Activated CD4-positive, alpha-beta T cell treated with anti-CD3 and anti-CD28 coated beads, Interleukin-2, amount 50 U/mL, for 1 hour (primary cell): ENCODE measurements at places on chromosomes 3 and 15.

- DNase-seq: no peak
These were observed 239.2 kb upstream of the UMPS start for GRCh38 chr3:124491098-124491497.

- DNase-seq: no peak
These were observed 196.8 kb upstream of the MBNL1 start for GRCh38 chr3:152071924-152072323.

DNA sequence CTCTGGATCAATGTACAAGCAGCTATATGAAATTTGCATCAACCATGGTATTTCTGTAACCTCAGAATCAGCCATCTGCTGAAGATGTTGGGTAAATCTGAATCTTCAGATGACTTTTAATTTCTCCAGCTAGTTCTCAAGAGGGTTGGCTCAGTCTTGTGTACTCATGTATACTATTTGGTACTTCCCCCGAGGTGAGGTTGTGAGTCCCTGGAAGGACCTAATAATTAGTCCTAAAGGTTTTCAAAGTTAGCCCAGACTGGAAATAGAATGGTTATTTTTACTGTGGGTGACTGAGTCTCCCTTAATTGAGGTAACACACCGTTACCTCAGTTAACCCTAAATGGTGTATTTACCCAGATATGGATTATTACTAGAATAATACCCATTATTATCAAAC, 104.3 kb upstream of the THSD4 start:
- DNase-seq: no peak

- no peak for DNase-seq
These were observed 637.3 kb downstream of the TUSC7 start for GRCh38 chr3:117346901-117347300.

DNA sequence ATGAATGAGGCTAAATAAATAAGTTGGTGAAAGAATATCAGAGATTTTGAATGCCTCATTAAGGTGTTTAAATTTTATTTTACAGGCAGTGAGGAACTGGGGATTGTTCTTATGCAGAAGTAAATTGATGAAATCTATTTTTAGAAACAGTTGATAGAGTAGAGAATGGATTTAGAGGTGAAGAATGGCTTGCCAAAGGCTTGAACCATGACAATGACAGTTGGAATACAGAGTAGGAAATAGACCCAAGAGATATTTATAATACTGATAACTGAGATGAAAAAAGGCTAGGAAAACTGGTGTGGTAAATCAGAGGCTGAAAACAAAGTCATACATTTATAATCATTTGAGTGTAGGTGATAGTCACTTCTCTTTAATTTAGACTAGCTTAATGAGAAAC, 39.0 kb upstream of the RBMS3 start:
- DNase-seq: no peak

DNA sequence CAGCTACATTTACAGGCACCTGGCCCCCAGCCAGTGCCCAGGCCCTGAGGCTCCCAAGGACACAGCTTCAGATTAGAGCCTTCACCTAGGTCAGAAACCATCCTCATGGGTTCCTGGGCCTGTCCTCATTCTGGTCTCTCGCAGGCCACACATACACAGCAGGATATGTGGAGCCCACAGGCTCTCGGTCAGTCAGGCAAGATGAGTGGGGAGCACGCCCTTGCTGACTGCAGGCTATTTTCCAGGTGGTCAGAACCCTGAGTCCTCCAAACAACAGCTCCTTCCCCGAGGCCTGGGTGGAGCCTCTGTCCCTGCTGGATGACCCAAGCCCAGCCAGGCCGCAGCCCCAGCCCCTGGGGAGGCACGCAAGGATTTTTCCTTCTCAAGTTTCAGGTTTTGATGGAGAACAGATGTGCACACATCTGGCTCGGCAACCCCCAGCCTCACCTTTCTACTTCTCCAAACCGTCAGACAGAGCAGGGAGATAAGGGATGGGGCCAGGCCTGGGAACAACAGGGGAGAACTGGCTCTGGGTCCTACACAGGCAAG, 1.6 kb downstream of the STRA6 start:
- no peak for DNase-seq

DNA sequence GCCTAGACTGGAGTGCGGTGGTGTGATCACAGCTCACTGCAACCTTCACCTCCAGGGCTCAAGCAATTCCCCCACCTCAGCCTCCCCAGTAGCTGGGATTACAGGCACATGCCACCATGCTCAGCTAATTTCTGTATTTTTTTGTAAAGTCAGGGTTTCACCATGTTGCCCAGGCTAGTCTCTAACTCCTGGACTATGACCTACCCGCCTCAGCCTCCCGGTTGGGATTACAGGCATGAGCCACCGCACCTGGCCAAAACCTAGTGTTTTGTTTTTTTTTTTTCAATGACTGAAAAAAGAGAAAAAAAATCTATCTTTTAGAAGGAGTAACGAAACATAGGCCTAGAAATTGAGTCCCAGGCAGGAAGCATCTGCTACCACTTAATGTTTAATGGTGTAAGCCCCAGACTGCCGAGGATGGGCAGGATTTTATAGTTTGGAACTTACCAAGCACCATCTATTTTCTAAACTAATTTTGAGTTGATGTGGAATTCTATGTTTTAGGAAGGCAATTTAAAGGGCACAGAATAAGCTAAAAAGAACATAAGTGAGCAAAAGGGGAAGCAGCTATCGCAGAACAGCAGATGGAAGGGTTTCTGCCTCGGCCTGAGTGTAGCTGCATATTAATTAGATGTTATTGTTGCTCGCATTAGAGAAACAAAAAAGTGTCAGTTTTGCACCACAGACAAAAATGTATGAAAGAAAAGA, 24.2 kb upstream of the CA12 start:
- DNase-seq: no peak
